ENCODE measurements at places on chromosomes 11 and 22. TPM values are rescaled to one million over a fixed set of nuclear protein-coding genes. Genes with fewer than 3 reads are reported as not detected.

OR51A7 gene
- not detected for total RNA-seq

PIH1D2 gene
- total RNA-seq, result 1.6 TPM

HTATIP2 gene
- total RNA-seq, result 5.7 TPM

ANO1 gene
- total RNA-seq, result 1.6 TPM

NXPE4 gene
- total RNA-seq, result not detected

SGSM1 gene
- total RNA-seq, result under 0.01 TPM

CDCA5 gene
- 1.0 TPM for total RNA-seq

MPZL3 gene
- total RNA-seq, result 1.0 TPM

MMP13 gene
- total RNA-seq, result not detected

CRYBB3 gene
- total RNA-seq, result not detected

BTBD18 gene
- total RNA-seq, result not detected

MYOD1 gene
- 22.4 TPM for total RNA-seq

TYR gene
- not detected for total RNA-seq

AQP11 gene
- total RNA-seq, result 0.52 TPM

UQCC3 gene
- total RNA-seq, result 4.7 TPM

LGALS12 gene
- total RNA-seq, result 9.9 TPM

CCDC83 gene
- not detected for total RNA-seq

ARL2 gene
- 53.2 TPM for total RNA-seq

FAM118B gene
- total RNA-seq, result 14.1 TPM

RFPL3 gene
- not detected for total RNA-seq

OR1S1 gene
- total RNA-seq, result 0.52 TPM

MRGPRD gene
- total RNA-seq, result not detected

MMP8 gene
- total RNA-seq, result 1.6 TPM

All from skeletal muscle tissue (tissue), 5 donors.